ENCODE measurements at places on chromosomes 4 and X.

GRCh38 chrX:155056877-155057792 is 13.8 kb downstream of the CMC4 start:
- no peak for DNase-seq

- DNase-seq: no peak
These were observed 2095.9 kb downstream of the ARAP2 start for GRCh38 chr4:34148322-34148908.

DNA sequence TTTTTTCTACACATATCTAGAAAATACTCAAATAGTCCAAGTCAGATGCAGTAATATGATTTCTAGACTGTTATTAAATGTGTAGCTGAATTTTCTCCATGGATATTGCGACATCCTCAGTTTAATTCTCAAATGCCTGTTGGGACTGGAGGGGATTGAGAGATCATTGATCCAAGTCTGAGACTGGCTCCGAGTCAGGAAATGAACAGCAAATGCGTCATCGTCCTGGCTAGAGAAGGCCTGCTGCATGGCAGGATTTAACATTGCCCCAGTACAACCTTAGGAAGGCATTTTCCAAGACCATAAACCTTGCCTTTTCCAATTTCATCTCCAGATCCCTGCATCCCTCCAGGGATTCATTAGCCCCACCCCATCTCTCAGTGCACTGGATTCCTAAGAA is 56.6 kb upstream of the SLC6A14 start:
- DNase-seq: no peak

GRCh38 chr4:13674971-13675370 is 47.4 kb upstream of the BOD1L1 start:
- DNase-seq: no peak

- no peak for DNase-seq
These were observed 534.6 kb upstream of the FAM241A start for GRCh38 chr4:111610681-111611080.

DNA sequence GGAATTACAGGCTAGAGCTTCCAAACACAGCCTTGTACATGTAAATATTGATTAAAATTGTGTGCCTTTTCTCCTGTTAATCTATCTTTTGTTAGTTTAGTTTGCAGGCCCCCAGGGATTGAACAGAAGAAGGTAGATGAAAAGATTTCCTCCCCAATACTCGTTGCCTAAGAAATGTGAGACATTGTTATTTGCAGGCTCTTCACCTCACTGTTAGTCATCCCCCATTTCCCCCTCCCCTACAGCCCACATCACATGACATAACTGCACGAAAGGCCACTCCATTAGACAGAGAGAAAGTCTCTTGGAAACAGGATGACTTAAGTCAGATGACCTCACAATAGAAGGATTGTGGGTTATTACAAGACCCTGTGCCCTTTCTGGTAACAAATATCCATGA is 13.3 kb upstream of the MID1 start:
- DNase-seq: no peak

DNA sequence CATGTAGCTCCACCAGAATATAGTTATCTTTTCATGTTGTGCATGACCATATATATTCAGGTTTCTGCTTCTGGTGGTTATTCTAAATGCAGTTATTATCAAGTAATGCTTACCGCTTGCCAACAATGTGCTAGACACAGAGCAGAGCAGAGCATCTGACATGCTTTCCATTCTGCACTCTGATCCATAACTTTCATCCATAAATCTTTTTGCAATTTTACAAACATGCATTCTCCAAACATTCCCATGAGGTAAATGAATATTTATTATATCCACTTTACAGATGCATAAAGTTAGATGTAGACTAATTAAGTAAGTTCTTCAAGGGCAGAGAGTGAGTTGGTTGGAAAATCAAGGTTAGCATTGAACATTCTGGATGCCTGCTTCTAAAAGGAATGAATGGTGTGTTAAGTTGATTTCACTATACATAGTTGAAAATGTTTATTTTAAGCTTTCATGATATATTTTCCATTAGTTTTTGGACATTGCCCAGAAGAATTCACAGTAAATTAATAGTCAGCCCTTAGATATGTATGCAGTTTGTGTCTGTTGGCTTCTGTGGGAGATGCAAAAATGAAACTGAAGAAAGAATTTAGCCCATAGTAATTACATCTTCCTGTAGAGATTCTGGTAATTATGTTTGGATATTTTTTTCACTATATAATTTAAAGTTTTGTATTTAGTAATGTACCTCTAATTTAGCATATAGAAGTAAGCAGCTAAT is 867.8 kb downstream of the CCSER1 start:
- no peak for DNase-seq

- no peak for DNase-seq
These were observed 61.0 kb downstream of the FHIP1A start for GRCh38 chr4:151469970-151470369.

- DNase-seq: no peak
These were observed 21.6 kb downstream of the GAK start for GRCh38 chr4:910366-911091.

DNA sequence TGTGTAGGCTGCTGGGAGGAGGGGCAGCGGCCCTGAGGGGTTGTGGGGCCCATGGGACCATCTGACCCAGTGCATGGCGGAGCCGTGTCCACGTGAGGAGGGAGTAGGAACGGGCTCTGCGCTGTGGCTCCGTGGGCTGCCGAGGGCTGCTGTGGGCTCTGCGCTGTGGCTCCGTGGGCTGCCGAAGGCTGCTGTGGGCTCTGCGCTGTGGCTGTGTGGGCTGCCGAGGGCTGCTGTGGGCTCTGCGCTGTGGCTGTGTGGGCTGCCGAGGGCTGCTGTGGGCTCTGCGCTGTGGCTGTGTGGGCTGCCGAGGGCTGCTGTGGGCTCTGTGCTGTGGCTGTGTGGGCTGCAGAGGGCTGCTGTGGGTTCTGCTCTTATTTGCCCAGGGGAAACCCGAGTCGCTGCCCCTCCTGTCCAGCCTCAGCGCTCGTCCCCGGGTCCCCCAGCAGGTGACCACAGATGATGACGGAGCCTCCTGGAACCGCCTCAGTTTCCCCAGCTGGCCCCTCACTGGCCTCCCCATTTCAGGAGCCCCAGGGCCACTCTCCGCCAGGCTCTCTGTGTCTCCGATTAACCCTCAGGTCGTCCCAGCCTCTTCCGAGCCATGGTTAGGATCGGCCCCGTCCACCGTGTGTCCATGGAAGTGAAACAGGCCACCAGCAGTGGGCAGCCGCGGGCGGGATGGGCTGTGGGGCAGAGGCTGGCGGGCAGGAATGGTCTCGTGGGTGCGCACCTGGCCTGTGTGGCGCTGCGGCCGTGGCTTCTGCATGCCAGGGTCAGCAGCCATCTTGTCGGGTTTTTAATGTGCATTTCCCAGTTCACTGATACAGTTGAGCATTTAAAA is 20.0 kb downstream of the PCGF3 start:
- DNase-seq: no peak

DNA sequence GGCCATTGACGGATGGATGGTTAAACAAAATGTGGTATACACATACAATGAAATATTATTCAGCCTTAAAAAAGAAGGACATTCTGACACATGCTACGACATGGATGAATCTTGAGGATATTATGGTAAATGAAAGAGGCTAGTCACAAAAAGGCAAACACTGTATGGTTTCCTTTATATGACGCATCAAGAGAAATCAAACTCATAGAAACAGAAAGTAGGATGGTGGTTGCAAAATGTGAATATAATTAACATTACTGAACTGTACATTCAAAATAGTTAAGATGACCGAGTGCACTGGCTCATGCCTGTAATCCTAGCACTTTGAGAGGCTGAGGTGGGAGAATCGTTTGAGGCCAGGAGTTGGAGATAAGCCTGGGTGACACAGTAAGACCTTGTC is 9.5 kb upstream of the CASK start:
- DNase-seq: no peak

DNA sequence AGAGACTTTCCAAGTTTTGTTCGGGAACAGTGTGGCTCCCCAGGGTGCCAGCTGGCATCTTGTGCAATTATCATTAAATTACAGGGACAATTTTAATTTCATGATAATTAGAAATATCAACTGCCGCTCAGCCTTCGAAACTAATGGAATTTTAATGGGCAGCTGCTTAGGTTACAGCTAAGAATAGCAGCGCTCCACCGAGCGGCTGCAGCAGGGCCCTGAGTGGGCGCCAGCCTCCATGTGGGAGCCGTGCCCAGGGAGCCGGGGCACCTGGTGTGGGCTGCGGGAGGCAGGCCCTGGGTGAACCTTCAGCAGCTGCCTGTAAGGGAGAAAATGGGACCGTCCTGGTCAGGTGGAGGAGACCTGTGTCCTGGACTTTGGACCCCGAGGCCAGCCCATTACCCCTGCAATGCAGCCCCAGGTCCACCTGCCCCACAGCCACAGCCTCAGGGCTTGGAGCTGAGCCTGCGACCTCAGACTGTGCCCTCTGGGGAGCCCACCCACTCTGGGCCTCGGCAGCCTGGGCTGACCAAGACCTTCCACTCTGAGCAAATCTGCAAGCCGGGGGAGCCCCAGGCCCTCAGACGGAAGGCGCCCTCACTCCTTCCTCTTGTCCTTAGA is 21.1 kb downstream of the MSANTD1 start:
- DNase-seq: no peak

GRCh38 chrX:123920105-123920785 is 41.3 kb upstream of the STAG2 start:
- DNase-seq: no peak

DNA sequence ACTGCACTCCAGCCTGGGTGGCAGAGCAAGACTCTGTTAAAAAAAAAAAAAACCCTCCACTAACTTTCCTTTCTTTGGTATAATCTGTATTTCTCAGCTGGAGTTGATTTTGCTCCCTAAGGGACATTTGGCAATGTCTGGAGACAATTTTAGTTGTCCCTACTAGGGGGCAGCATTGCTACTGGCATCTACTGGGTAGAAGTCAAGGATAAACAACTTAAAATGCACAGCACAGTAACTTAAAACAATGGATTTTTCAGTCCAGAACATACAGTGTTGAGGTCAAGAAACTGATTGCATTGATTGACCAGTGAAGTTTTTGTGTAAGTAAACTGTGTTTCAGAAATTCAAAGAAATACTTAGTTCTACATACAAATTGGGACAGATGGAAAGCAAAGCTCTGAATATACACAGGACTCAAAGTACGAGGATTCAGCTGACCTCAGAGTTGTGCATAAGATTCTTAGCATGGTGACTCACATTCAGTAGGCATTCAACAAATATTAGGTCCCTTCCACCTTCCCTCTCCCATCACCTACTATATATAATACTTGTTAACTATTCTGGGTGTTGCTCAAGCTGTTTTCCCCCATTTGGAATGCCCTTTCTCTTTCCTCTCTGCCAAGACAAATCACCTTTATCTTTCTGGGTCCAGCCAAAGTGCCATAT is 8.8 kb downstream of the DDX53 start:
- no peak for DNase-seq

DNA sequence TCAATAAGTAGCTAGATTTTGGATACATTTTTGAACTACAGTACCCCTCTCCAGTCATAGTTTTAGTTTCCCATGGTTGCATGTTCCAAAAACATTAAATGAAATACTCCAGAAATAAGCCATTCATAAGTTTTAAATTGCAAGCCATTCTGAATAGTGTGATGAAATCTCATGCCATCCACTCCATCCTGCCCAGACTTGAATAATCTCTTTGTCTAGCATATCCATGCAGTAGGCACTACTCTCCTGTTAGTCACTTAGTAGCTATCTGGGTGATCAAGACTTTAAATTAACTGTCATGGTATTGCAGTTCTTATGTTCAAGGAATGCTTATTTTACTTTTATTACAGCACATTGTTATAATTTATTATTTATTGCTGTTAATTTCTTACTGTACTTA is 237.4 kb downstream of the SPANXN1 start:
- DNase-seq: no peak

DNA sequence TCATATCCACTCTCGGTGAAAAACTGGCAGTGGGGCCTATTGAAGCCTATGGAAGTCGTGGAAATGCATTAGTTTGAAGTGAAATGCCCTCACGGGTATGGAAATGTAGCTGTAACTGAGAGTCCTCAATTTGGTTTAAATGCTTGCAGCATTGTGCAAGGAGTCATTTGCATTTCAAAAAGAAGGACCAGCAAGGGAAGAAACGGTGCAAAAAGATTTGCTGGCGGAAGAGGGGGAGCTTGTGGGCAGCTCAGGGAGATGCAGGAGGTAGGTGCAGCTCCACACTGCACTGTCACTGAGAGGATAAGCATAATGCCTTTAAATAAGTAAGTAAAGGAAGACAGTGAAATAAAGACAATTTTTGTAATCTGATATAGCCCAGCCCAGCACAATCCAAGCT is 400.4 kb upstream of the DIPK2B start:
- DNase-seq: no peak

DNA sequence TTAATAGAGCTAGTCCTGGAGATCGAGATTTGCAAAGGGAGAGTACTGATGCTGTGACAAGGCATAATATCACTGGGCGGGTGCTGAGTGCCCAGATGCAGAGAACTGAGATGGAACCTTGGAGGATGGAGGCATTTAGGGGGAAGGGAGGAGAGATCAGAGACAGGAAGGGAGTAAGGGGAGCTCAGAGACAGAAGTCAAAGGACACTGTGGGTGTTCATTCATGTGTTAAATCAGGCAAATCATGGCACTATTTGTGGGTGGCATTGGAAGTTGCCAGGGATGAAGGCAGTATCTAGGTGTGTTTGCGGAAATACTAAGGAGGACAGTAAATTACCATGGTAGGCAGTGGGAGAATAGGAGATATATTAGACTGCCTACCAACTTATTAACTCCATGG is 135.0 kb downstream of the RBM46 start:
- DNase-seq: no peak
